ENCODE measurements at places on chromosomes 7 and 10.
A peak's percentile ranks its signal among the peaks of the same experiment; 100 is the strongest.

GRCh38 chr7:100066953-100067352 is 14.6 kb downstream of the ZNF3 start:
- DNase-seq, result no peak

DNA sequence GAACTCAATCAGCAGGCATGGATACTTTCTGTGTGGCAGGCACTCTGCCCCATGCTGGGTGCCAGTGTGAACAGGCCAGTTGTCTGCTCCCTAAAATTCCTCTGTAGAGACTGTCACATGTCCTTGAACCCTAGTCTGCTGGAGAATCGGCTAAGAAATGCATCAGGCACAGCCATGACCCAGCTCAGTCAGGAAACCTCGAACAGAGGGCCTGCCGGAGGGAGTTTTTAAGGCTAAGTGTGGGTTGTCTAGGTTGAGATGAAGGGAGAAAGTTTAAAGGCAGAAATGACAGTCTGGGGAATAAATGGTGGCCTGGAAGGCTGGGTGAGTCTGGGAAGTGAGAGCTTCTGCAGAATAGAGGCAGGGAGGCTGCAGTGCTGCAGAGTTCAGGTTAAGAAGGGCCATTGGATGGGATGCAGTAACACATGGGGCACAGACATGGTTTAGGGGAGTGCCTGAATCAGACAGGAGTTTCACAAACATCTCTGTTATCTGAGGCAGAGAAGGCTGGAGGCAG is 45.3 kb downstream of the WDFY4 start:
- DNase-seq, result no peak

DNA sequence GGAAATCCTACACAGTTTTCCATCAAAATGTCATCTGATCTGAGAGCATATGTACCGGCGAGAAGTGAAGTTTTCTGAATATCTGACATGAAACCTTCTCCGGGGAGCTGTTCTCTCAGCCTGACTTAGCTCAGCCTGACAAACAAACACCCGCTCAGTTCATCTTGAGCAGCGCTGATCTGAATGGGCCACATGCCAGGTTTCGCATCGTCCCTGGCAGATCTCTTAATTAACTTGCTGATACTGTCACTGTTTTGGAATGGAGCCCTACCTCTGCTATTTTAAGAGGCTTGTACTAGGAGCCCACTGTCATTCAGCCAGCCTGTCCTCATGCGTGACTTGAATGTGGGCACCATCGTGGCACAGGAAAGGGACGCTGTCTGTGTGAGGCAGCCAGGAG is 109.2 kb downstream of the STRA8 start:
- peak; percentile 77 for DNase-seq

DNA sequence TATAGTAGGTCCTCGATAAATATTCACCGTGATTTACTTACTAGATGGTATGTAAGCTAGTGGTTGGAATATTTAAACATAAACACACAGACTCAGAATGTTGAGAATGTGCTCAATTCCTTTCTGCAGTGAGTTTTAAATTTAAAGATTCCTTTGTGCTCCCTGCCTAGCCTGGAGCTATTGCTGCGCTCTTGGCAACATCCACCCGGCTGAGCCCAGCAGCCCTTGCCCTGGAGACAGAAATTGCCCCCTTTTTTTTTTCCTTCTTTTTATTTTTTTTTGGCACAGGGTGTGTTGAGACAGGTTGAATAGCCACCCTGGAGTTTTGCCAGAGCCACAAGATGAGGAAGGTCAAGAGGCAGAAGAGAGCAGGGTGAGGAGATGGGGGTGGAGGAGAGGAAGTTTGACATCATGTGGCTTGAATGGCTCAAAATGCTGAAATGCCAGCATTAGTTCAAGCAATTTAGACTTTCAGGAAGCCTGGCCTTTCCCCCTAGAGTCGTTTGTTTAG is 180.8 kb downstream of the PRKCQ start:
- peak; percentile 48 for DNase-seq

Measured in heart right ventricle (tissue), 16 donors.